Activated CD4-positive, alpha-beta memory T cell treated with anti-CD3 and anti-CD28 coated beads, Interleukin-2, amount 10 ng/mL, durations not matched to agents 7 days and 5 days (primary cell): ENCODE measurements at places on chromosomes 2 and 18.
A peak's percentile ranks its signal among the peaks of the same experiment; 100 is the strongest.

- no peak overlapping the region for H3K27ac ChIP-seq
- H3K36me3 ChIP-seq: no peaks in the 10 kb centered on the region
- no peak overlapping the region for H3K4me3 ChIP-seq
- H3K4me1 ChIP-seq: no peaks in the 10 kb centered on the region
Measured at GRCh38 chr2:152483276-152484063, 148.5 kb downstream of the FMNL2 start.

- peaks cover 50% of the 10 kb centered on the region for H3K27me3 ChIP-seq
- H3K27ac ChIP-seq: no peak overlapping the region
- no peaks in the 10 kb centered on the region for H3K36me3 ChIP-seq
- no peak for DNase-seq
- peak overlapping the region; percentile 4 for H3K4me3 ChIP-seq
- peaks cover 1% of the 10 kb centered on the region for H3K4me1 ChIP-seq
Measured at GRCh38 chr18:24270937-24271380, 126.7 kb downstream of the OSBPL1A start.

- no peak overlapping the region for H3K27ac ChIP-seq
- H3K36me3 ChIP-seq: no peaks in the 10 kb centered on the region
- no peak overlapping the region for H3K4me3 ChIP-seq
- H3K4me1 ChIP-seq: peaks cover 34% of the 10 kb centered on the region
Measured at GRCh38 chr18:23825978-23826405, 136.7 kb downstream of the LAMA3 start.

DNA sequence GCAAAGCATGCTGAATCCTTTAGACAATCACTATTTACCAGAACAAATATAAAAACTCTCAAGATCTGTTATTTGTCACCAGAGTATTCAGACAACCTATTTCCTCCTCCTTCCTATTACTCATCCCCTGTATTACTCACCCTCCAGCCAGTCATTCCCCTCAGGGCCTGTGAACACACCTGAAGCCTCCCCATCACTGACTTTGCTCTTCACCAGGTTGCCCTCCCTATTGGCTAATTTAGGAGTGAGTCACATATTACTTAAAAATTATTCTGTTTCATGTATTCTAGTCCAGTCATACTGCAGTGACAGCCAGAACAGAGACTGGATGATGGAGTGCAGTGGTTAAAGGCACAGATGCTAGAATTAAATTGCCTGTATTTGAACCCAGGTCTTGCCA, 3.7 kb upstream of the ATG16L1 start:
- peaks cover 56% of the 10 kb centered on the region for H3K4me1 ChIP-seq
- DNase-seq: peak; percentile 64
- H3K4me3 ChIP-seq: no peak overlapping the region

GRCh38 chr18:47846431-47846830, 84.0 kb downstream of the SMAD2 start:
- no peak overlapping the region for H3K4me3 ChIP-seq
- DNase-seq: no peak
- peaks cover 54% of the 10 kb centered on the region for H3K36me3 ChIP-seq
- no peak overlapping the region for H3K27ac ChIP-seq

DNA sequence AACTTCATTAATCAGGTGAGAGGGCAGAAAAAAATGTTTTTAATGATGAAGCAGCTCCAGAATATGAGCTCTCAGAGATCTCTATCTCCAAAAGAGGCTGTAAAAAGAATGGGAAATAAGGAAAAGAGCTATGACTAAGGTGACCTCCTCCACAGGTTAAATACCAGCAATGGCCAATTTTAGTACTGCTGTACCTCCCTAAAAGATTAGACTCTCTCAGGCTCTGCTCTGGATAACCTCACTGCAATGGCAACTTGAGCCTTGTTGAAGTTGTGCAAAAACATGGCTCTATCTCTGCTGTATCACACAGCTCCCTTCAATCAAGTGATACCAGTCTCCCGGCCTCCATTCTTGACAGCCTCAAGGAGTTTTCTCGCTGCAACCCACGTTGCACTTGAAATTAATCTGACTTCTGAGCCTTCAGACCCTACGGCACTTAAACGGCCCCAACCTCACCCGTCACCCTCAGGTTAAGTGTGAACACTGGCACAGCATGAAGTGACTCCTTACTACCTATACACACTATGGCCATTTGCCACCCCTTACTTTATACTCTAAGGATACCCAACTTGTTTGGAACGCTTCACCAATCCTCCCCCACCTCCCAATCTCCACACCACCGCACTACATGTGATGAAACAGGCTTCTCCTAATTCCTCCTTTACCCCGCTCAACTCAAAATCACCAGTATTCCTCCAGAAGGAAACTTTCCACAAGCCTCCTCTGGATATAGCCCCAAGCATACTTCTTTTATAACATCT, 36.3 kb downstream of the SMAD2 start:
- H3K4me1 ChIP-seq: peaks cover 61% of the 10 kb centered on the region
- DNase-seq: no peak
- no peaks in the 10 kb centered on the region for H3K27me3 ChIP-seq
- no peak overlapping the region for H3K27ac ChIP-seq
- peaks cover 56% of the 10 kb centered on the region for H3K36me3 ChIP-seq

DNA sequence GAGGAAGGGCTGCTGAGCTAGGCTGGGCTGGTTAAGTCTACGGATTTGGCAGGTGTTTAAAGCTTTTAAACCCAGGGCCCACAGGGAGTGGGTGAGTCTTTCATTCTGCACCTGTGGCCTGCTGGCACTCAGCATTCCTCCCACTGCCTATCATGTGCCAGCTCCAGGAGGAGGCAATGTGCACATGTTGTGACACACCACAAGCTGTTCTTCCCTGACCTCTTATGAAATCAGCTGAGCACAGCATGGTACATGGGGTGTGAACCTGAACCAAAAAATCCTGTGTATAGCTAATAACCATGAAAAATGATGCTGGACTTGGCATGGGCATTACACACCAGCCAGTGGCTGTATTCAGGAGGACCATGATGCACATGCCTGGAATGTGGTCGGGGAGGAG, 297.9 kb upstream of the MMADHC start:
- no peaks in the 10 kb centered on the region for H3K4me1 ChIP-seq
- no peaks in the 10 kb centered on the region for H3K27me3 ChIP-seq
- DNase-seq: no peak
- no peaks in the 10 kb centered on the region for H3K36me3 ChIP-seq

- H3K27me3 ChIP-seq: peaks cover 11% of the 10 kb centered on the region
- no peaks in the 10 kb centered on the region for H3K4me1 ChIP-seq
- no peak for DNase-seq
- H3K4me3 ChIP-seq: no peak overlapping the region
- H3K36me3 ChIP-seq: no peaks in the 10 kb centered on the region
Measured at GRCh38 chr2:227182765-227183164, 18.3 kb downstream of the COL4A3 start.

DNA sequence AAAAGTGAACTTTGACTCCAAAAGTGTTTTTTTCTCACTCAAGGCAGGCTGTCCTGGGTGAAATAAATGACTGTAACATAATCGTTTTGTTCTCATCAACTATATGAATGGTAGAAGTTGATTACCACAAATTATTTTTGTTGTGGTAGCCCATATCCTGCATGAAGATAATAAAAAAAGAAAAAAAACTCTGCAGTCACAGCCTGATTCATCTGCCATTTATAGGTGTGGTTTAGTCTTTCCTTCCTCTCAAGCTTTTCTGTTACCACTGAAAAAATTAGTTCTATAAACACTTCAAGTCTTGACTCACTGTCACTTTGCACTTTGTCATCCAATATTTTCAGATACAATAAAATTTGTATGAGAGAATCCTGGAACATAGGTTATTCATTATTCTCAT, 522.0 kb downstream of the PLCL1 start:
- DNase-seq: no peak
- peak overlapping the region; percentile 58 for H3K27ac ChIP-seq
- peaks cover 4% of the 10 kb centered on the region for H3K36me3 ChIP-seq

- H3K27me3 ChIP-seq: peaks cover 2% of the 10 kb centered on the region
- no peaks in the 10 kb centered on the region for H3K4me1 ChIP-seq
- no peak for DNase-seq
Measured at GRCh38 chr2:99803846-99804245, 314.0 kb upstream of the REV1 start.

DNA sequence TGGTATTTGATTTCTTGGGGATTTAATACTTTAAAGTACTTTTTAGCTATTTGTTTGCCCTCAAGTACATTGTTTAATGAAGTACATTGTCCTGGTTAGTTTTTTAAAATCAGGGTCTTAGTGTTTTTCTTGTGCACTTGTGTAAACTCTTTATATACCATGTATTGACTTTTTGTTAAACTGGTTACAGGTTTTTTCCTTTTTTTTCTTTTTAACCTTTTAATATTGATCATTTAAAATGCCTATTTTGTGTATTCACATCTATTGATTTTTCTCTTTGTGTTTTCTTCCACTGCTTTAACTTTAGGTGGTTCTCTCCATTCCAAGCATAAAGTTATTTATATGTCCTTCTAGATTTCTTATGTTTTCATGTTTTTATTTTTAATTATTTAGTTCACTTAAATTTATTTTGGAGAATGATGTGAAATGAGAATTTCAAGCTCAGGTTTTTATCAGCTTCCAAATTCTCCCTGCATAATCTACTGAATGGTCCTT, 84.5 kb upstream of the MYCN start:
- no peak overlapping the region for H3K27ac ChIP-seq
- H3K4me1 ChIP-seq: no peaks in the 10 kb centered on the region
- H3K4me3 ChIP-seq: no peak overlapping the region
- H3K36me3 ChIP-seq: no peaks in the 10 kb centered on the region

- no peak for DNase-seq
- H3K27ac ChIP-seq: no peak overlapping the region
- no peak overlapping the region for H3K4me3 ChIP-seq
- no peaks in the 10 kb centered on the region for H3K36me3 ChIP-seq
- no peaks in the 10 kb centered on the region for H3K27me3 ChIP-seq
- no peaks in the 10 kb centered on the region for H3K4me1 ChIP-seq
Measured at GRCh38 chr18:32802591-32803451, 30.0 kb upstream of the KLHL14 start.

DNA sequence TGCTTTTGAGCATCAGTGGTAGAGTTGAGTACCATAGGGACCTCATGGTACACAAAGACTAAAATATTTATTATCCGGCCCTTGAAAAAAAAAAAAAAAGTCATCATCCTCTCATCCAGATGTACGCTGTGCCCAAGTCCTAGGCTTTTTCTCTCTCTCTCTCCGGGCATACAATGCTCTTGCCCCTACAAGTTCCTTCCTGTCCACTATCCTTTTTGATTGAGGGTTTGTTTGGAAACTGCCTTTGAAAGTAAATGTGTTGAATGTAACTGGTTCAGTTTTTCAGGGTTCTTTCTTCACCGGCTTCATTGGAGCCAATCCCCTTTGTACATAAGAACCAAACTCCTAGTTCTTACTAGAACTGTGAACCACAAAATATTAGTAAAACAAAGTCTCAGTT, 130.3 kb downstream of the MGAT5 start:
- no peaks in the 10 kb centered on the region for H3K27me3 ChIP-seq
- DNase-seq: no peak
- H3K27ac ChIP-seq: no peak overlapping the region
- peaks cover 3% of the 10 kb centered on the region for H3K36me3 ChIP-seq
- H3K4me1 ChIP-seq: no peaks in the 10 kb centered on the region

DNA sequence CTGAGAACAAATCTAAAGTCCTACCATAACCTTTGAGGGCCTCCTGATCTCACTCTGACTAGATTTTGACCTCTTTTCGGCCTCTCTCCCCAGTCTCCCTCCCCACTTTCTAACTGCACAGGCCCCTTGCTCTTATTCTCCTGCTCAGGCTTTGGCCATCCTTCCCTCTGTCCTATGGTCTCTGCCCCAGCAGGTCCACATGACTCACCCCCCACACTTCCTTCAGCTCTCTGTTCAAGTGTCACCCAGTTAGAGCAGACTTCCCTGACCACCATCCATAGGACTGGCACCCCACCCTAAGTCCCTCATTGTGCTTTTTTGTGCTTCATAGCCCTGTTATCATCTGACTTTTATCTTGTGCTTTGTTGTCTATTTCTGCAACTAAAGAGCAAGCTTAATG, 41.2 kb upstream of the NT5C1B start:
- no peak for DNase-seq
- no peaks in the 10 kb centered on the region for H3K4me1 ChIP-seq
- H3K4me3 ChIP-seq: no peak overlapping the region
- H3K36me3 ChIP-seq: no peaks in the 10 kb centered on the region

DNA sequence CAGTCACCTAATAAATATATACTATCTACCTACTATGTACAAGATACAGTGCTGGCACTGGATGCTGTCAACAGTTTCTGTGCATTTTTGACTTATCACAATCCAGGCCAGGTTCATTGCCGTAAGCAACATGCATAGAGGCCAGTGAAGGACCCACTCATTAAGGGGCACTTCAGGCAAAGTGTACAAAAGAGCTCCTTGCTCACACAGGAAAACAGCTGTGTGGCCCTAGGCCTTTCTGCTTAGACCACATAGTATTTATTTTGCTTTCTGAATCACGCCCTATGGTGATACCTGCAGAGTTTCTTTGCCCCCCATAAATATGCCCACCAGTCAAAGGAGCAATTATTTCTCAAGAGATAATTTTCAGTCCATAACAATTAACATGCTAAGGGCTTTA, 39.6 kb upstream of the STAT4 start:
- DNase-seq: no peak
- peaks cover 34% of the 10 kb centered on the region for H3K36me3 ChIP-seq
- H3K4me1 ChIP-seq: peaks cover 50% of the 10 kb centered on the region
- no peak overlapping the region for H3K27ac ChIP-seq
- H3K27me3 ChIP-seq: no peaks in the 10 kb centered on the region
- no peak overlapping the region for H3K4me3 ChIP-seq

- no peak for DNase-seq
- no peak overlapping the region for H3K4me3 ChIP-seq
- no peak overlapping the region for H3K27ac ChIP-seq
- no peaks in the 10 kb centered on the region for H3K36me3 ChIP-seq
- H3K27me3 ChIP-seq: no peaks in the 10 kb centered on the region
Measured at GRCh38 chr2:3751806-3752205, 48.4 kb downstream of the DCDC2C start.

GRCh38 chr18:74669136-74669798, 71.6 kb downstream of the ZNF407 start:
- no peak overlapping the region for H3K4me3 ChIP-seq
- peaks cover 3% of the 10 kb centered on the region for H3K36me3 ChIP-seq
- H3K27me3 ChIP-seq: no peaks in the 10 kb centered on the region
- H3K4me1 ChIP-seq: peaks cover 2% of the 10 kb centered on the region

GRCh38 chr2:39487398-39488250, 50.5 kb upstream of the MAP4K3 start:
- no peak overlapping the region for H3K4me3 ChIP-seq
- peaks cover 28% of the 10 kb centered on the region for H3K27me3 ChIP-seq
- H3K27ac ChIP-seq: no peak overlapping the region
- H3K36me3 ChIP-seq: peaks cover 2% of the 10 kb centered on the region
